ENCODE measurements at places on chromosomes 4 and X.

DNA sequence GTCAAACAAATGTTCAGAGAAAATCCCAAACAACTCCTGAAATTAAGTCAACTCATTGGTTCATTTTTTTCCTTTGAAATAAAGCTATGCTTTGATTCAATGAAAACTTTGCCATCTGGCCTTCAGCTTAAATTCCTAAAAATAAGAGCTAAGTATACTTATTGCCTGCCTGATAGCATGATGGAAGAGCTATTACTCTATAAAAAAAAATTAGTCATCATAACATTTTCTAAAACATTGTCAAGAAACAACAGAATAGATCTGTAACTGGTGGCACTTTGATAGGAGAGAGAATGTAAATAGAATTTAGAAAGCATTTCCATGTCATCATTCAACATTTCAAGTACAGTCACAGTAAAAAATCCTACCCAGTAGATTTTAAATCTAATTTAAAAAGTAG lies 136.6 kb downstream of the CORIN start:
- DNase-seq = no peak

DNA sequence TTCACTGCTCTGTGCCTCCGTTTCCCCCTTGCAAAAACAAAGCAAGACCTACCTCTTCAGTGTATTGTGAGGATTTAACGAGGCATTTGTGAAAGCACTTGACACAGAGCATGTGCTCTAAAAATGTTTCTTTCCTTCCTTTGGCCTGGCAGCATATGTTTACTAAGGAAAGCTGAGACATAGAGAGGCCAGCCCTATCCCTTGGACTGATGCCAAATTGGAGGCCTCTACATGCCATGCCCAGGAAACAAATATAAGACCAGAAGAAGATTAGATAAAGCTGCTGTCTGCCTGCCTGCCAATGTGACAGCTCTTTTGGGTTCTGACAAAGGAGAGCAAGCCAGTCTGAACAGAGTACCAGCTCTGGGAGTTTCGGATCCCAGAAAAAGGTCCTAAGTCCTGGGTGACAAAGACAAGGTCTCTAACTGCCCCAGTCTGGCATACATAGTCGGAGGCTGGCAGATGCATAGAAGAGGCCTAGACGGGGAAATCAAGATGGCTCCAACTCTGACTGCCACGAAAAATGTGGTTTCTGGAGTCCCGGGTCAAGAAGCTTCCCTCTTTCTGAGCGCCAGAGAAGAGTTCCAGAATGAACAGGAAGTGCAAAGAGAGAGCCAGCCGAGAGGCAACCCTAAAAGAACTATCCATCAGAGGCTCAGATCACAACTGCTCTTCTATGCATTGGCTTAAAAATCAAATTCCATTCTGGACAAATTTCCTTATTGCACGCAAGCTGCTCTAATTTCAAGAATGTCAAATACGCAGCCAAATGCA lies 25.8 kb downstream of the OTUD6A start:
- DNase-seq = no peak

DNA sequence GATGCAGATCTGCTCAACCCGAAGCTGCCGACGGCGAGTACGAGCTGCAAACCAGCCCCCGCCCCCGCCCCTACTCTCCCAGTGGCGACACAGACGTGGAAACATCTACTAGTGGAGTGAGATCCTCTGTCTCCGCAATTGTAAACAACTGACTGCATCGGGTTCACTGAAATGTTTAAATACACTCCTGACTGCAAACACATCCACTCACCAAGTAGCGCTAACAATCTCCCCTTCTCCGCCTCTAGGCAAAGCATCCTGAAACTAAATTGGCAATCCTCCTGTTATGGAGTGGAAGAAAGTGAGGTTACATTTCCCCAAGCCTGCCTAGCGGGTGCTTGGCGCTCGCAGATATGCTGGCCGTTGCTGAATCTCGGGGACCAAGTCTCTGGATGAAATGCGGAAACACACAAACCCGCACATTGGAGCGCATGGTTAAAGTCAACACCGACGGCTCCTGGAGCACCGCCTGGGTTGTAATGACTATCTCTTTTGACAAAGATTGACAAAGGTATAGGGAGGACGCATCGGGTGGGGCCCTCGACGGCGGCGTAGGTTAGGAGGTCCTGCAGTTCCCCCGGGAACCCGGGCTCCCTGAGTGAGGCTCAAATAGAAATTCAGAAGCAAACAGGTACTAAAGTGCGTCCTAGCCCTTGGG lies 117.0 kb upstream of the TEX13C start:
- no peak for DNase-seq

- DNase-seq = no peak
Measured at GRCh38 chr4:154836513-154836912, 55.4 kb downstream of the RBM46 start.

DNA sequence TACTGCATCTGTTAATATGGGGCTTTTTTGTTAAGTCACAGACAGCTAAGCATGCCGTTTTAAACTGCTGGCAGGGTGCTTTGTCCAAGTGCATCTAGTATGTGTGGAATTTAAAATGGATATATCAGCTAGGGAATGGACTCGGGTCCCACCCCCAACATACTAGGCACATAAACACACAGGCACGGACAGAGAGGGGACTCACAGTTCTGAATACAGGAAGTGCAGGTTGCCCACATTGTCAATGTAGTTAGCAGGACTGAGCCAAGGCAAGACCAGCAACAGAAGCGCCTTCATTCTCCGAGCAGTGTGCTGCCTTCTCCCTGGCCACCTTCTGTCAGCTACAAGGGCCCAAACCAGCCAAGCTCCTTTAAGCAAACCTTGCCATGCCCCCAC lies 33.6 kb downstream of the LNX1 start:
- DNase-seq = no peak

GRCh38 chrX:10223781-10224180 lies 67.0 kb downstream of the CLCN4 start:
- no peak for DNase-seq

DNA sequence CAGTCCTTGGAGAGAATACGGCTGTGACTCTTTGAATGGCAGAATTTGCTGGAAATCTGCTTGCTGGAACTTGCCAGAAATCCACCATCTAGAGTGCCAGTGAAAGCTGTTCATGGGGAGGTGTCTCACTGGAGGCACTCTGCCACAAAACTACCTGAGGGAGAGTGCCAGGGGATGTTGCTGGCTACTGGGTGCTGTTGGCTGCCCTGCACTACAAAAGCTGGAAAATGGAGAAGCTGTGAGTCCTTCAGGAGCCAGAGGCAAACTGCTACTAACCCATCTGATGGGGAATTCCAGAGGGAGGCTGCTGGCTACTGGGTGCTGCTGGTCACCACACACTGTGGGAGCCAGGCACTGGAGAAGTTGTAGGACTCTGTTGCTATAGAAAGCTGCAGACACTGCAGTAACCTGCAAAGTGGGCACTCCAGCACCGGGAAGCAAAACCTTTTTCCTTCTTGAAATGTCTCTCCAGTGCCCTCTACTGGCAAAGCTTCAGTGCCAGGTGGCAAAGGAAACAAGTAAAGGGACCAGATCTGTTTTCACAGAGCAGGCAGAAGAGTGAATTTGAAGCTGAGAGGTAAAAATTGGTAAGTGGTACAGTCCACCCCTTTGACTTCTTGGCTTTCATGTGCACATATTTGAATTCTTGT lies 47.8 kb upstream of the HSD17B10 start:
- peak; percentile 67 for DNase-seq

DNA sequence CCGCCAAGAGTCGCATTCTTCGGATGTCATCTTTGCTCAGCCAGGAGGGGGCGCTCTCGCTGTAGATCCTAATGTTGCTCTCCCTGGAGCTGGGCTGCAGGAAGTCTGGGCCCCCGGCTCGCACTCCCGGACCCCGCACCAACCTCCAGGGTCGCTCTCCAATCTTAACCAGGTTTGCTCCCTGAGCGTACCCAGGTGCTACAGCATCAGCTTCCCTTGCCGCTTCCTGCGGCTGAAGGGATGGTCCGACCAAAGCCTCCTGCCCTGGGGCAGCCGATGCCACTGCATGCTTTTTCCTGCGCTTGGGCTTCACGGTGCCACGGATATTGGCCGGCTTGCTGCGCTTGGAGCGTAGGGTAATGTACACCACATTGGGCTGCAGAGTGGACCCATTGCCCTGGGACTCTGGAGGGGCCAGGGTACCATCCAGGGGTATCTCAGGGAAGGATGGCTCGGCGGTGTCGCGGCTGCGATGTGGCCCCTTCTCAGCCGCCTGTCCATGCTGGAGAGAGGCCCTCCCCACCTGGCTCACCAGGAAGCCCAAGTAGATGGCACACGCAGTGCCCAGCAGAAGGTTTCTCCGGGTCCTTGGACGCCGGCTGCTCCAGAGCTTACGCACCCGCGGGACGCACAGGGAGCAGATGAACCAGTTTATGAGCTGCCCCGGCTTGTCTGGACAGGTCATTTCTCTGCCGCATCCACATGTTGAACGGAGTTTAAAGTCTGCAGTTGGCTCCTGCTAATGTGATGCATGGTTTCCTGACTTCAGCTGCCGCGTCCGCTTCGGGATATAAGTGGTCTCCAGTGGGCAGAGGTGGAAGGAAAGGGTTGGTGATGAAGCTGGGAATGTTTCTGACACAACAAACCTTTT lies 1.9 kb downstream of the GASK1B start:
- DNase-seq = no peak

DNA sequence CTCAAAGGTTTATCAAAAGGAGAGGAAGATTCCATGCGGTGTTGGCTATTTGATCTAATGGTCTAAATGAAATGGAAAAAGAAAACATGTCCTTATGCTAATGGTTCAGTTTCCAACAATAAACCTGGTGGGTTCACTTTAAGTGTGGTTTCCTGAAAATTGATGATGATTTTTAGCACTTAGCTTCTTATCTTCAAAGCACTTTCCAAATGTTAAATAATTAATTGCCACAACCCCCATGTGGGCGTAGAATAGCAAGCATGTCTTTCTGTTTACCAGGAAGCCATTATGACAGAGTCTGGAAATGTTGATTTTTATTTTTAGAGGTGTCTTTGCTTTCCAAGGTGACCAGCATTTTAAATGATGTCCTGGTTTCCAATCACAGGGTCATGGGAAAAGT lies 134.8 kb upstream of the SLC4A4 start:
- no peak for DNase-seq

DNA sequence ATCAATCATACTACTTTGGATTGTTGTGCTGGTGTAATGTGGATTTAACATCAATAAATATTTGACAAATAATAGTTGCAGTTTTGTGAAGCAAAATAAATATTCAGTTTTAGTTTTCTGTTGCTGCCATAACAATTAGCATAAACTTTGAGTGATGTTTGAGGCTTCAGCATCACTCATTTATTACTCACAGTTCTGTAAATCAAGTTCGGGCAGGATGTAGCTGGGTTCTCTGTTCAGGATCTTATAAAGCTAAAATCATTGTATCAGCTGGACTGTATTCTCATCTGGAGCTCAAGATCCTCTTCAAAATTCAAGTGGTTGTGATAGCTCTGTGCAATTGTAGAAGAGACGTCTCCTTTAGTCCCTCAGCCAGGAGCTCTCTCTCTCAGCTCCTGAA lies 81.7 kb downstream of the CBR4 start:
- DNase-seq = no peak

- no peak for DNase-seq
Measured at GRCh38 chrX:87003031-87003430, 514.6 kb upstream of the KLHL4 start.

DNA sequence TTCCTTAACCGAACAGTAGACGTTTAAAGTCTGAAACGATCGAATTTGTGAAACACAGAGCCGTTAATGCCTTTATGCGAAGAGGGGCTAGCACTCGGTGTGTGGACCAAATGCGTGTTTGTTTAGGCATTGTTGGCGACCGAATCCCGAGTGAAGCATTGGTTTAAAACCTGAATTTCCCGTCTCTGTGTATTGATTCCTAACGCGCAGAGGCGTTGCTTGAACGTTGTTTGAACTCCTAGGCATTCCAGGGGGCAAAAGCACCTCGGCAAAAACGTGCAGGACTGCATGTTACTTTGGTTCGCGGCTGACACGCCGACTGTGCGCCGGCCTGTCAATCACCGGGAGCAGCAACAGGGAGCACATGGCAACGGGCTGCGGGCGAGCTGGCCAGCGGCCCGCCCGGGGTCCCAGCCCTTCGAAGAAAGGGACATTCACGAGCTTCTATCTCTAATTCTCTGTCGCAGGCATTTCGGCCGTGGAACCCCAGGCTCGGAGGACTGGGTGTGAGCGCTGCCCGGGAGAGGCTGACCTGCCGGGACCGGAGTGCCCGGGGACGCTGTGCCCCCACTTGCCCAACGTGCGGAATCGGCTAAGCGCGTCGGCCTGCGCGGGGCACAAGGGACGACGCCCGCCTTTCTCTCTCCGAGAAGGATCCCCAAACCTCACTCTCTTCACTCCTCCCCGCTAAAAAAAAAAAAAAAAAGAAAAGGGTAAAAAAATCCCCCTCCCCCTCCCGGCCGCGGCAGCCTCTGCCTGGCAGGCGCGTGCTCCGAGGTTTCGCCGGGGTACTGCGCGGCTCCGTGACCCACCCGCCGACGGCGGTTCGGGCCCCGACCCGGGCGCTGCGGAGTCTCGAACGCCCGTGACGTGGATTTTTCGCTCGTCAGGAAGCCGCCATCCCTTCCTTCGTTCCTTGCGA lies 810 bp downstream of the SPRY1 start:
- DNase-seq = peak; percentile 37

DNA sequence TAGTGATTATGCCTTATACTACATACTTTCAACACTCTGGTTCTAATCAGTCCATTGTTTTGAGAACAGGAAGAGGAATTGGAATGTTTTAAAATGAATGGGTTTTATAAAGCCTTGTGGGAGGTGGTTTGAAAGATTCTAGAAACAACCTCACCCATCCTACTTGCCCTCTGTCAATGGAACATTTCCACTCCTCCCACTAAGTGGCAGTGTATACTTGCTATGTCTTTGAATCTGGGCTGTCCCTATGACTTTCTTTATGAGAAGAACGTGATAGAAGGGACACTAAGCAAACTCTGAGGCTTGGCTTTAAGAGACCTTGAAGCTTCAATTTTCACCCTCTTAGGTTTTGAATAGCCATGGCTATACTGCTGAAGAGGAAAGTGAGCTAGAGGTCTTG lies 611.2 kb downstream of the PPP4R3C start:
- no peak for DNase-seq

DNA sequence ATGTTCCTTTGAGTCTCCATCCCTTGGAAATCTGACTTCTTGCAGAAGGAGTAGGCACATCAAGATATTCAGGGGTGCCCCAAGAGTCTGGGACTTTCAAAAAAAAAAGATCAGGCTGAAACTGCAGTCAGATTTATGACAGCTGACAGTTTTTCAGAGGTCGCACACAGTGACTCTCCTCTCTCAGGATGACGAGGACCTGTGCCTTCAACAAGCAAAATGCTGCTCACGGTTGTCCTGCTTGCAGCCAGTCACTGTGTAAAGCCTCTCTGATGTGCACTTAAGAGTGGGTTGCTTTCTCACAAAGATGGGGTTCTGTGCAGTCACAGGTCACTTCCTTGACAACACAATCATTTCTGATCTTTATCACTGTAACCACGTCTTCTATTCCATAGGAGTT lies 178.2 kb downstream of the PTTG2 start:
- DNase-seq = no peak
